Astrocyte (in vitro differentiated cells and primary cell): ENCODE measurements at places on chromosomes 6 and 20. TPM values are rescaled to one million over a fixed set of nuclear protein-coding genes. Genes with fewer than 3 reads are reported as not detected.

- no peaks in the 10 kb centered on the region for H3K27me3 ChIP-seq
- H3K36me3 ChIP-seq: no peaks in the 10 kb centered on the region
- no peak overlapping the region for H3K4me3 ChIP-seq
- H3K4me1 ChIP-seq: no peaks in the 10 kb centered on the region
- no peak overlapping the region for H3K27ac ChIP-seq
Observed at GRCh38 chr20:39248171-39248861, 286.2 kb downstream of the DHX35 start.

Gene HS3ST5
- total RNA-seq: 1.5 and 3.2 TPM in 2 replicates

Gene EGFL8
- total RNA-seq: 10.4 and 13.3 TPM in 2 replicates

Gene GDAP1L1
- 0.64 and 0.77 TPM in 2 replicates for total RNA-seq

Gene SULF2
- total RNA-seq: 115 and 139 TPM in 2 replicates

- DNase-seq: peak; percentile 29
- H3K4me1 ChIP-seq: no peaks in the 10 kb centered on the region
- no peak overlapping the region for H3K27ac ChIP-seq
- no peaks in the 10 kb centered on the region for H3K36me3 ChIP-seq
- H3K27me3 ChIP-seq: no peaks in the 10 kb centered on the region
Observed at GRCh38 chr6:25601800-25602673, 50.0 kb upstream of the SCGN start.

GRCh38 chr20:39057911-39058310 lies 95.8 kb downstream of the DHX35 start:
- no peak overlapping the region for H3K4me3 ChIP-seq
- H3K27me3 ChIP-seq: peaks cover 4% of the 10 kb centered on the region
- H3K4me1 ChIP-seq: no peaks in the 10 kb centered on the region
- H3K36me3 ChIP-seq: no peaks in the 10 kb centered on the region

DNA sequence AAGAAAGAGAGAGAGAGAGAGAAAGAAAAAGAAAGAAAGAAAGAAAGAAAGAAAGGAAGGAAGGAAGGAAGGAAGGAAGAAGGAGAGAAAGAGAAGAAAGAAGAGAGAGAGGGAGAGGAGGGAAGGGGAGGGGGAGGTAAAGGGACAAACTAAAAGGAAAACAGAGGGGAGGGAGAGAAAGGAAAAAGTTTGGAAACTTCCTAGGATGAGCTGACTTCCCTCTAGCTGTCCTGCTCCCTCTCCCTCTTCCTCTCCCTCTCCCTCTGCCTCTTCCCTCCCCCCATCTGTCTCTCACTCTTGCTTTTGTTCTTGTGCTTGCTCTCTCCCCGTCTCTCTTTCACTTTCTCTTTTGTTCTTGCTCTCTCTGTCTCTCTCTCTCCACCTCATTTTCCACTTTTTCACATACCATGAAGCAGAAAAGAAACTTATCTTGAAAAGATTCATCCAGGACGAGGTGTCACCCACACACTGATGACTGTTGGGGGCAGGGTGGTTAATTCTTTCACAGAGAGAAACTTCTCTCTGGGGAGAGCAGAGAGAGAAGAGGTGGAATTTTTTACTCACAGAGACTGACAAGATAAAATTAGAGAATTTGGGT lies 56.4 kb upstream of the DUSP22 start:
- peak; percentile 35 for DNase-seq
- H3K27ac ChIP-seq: no peak overlapping the region
- no peak overlapping the region for H3K4me3 ChIP-seq

- H3K4me3 ChIP-seq: no peak overlapping the region
- no peak for DNase-seq
- H3K4me1 ChIP-seq: no peaks in the 10 kb centered on the region
- no peaks in the 10 kb centered on the region for H3K36me3 ChIP-seq
Observed at GRCh38 chr6:8335381-8335780, 100.0 kb downstream of the SLC35B3 start.

- no peak for DNase-seq
- H3K36me3 ChIP-seq: no peaks in the 10 kb centered on the region
- H3K4me3 ChIP-seq: no peak overlapping the region
- no peaks in the 10 kb centered on the region for H3K27me3 ChIP-seq
Observed at GRCh38 chr20:45181639-45182038, 6.9 kb downstream of the PI3 start.

Gene STX11
- total RNA-seq: 1.9 and 2.0 TPM in 2 replicates

GRCh38 chr20:10631126-10631525 lies 42.7 kb downstream of the JAG1 start:
- H3K27ac ChIP-seq: no peak overlapping the region
- H3K4me1 ChIP-seq: peaks cover 13% of the 10 kb centered on the region
- no peaks in the 10 kb centered on the region for H3K27me3 ChIP-seq
- DNase-seq: no peak
- H3K36me3 ChIP-seq: no peaks in the 10 kb centered on the region
- no peak overlapping the region for H3K4me3 ChIP-seq

Gene FHL5
- not detected in 2 replicates for total RNA-seq

DNA sequence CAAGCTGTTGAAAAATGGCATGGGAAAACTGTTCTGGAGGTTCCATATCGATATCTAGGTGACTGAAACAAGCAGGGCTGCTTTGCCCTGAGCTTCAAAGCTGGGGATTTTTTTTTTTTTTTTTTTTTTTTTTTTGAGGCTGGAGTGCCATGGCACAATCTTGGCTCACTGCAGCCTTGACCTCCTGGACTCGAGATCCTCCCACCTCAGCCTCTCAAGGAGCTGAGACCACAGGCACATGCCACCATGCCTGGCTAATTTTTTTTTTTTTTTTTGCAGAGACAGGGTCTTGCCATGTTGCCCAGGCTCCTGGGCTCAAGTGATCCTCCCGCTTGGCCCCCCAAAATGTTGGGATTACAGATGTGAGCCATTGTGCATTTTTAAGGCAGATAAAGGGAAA lies 11.0 kb downstream of the ERGIC3 start:
- H3K4me1 ChIP-seq: no peaks in the 10 kb centered on the region
- H3K36me3 ChIP-seq: peaks cover 33% of the 10 kb centered on the region
- H3K27ac ChIP-seq: no peak overlapping the region
- H3K4me3 ChIP-seq: no peak overlapping the region
- no peak for DNase-seq

- no peak overlapping the region for H3K27ac ChIP-seq
- peaks cover 8% of the 10 kb centered on the region for H3K4me1 ChIP-seq
- no peaks in the 10 kb centered on the region for H3K27me3 ChIP-seq
- no peak overlapping the region for H3K4me3 ChIP-seq
- peaks cover 6% of the 10 kb centered on the region for H3K36me3 ChIP-seq
Observed at GRCh38 chr20:47343007-47343472, 13.5 kb downstream of the ZMYND8 start.

- no peak overlapping the region for H3K4me3 ChIP-seq
- DNase-seq: no peak
- H3K27me3 ChIP-seq: no peaks in the 10 kb centered on the region
- H3K4me1 ChIP-seq: no peaks in the 10 kb centered on the region
Observed at GRCh38 chr20:60904730-60905129, 347.3 kb upstream of the CDH4 start.

DNA sequence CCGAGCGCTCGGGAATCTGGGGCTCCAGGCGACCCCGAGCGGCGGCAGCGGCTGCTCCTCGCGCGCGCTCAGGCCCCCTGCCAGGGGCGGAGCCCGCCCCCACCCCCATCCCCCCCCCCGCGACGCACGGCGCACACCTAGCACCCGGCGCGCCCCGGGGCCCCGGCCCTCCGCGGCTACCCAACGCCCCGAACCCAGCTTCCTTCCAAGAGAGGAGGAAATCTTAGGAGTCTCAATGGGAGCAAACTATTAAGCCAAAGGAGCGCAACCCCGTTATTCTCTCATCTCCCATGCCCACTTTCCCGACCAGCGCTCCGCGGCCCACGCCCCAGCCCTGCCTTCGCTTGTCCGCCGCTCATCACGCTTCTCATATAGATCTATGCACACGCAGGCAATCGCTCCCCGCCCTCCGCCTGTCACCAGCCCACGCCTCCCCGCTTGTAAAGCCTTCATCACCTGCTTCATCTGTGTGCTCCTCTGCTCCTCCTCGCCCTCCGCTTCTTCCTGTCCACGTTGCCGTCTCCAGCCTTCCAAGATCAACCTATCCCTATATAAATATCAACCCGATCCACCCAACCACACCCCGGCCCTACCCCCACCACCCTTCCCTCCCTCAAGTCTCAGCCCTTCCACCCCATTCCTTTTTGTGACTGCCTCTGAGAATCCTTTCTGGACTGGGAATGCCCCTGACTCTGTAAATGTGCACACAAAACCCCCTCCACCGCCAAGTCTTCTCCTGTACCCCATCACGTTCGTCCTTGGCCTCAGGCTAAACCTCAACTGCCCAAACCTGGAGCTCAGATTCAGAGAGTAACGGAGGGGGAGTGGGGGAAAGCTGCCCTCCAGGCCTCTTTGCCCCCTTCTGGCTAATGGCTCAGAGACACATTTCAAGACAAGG lies at the start of gene DLK2:
Gene DLK2 (minus strand): TSS at position 18 of the 898 bp plus-strand sequence. CDS start 723 bp downstream, outside the sequence.
- peak within 1 kb of the TSS; percentile 49 for H3K4me3 ChIP-seq
- no peak within 1 kb of the TSS for H3K27ac ChIP-seq
- H3K36me3 ChIP-seq: peaks cover 2% of the 10 kb centered on the region
- peaks cover 14% of the 10 kb centered on the region for H3K27me3 ChIP-seq

DNA sequence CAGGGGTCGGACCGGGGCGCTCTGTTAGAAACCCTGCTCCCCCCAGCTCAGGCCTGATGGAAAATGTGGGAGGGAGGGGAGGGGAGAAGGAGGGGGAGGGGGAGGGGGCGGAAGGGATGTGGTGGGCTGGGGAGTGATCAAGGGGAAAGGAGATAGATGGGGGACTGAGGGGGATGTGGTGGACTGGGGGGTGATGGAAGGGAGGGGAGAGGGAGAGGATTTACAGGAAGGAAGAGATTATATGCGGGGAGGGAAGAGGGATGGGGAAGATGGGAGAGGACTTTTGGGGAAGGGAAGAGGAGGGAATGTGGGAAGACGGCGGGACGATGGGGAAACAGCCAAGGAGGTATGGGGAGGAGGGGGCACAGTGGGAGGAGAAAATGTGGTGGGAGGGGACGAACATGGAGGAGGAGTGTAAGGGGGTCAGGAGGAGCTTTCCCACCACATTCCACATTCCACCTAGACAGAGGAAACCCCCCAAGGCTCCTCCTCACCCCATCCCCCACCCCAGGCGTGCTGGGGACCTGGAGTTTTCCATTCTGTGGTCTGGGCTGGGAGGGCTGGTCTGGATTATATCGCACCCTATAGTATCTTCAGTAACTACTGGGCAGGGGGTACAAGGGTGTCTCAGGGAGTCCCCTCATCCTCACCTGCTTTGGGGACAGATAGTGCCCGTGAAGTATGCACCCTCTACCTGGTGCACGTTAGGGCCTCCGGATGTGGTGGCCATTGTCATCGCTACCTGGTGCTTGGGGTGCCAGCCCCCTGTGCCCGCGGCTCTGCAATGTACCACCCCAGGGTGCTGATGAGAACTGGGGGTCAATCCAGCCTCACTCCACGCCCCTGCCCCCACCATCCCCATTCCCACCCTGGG lies 578 bp upstream of the PTGIS start:
- H3K27me3 ChIP-seq: peaks cover 13% of the 10 kb centered on the region
- no peaks in the 10 kb centered on the region for H3K36me3 ChIP-seq
- peak; percentile 71 for DNase-seq
- no peak overlapping the region for H3K4me3 ChIP-seq

- H3K27me3 ChIP-seq: no peaks in the 10 kb centered on the region
- H3K36me3 ChIP-seq: no peaks in the 10 kb centered on the region
- DNase-seq: peak; percentile 91
- H3K27ac ChIP-seq: no peak overlapping the region
- peaks cover 15% of the 10 kb centered on the region for H3K4me1 ChIP-seq
Observed at GRCh38 chr6:16802071-16802470, 40.8 kb upstream of the ATXN1 start.

Gene CLVS2
- not detected in 2 replicates for total RNA-seq

DNA sequence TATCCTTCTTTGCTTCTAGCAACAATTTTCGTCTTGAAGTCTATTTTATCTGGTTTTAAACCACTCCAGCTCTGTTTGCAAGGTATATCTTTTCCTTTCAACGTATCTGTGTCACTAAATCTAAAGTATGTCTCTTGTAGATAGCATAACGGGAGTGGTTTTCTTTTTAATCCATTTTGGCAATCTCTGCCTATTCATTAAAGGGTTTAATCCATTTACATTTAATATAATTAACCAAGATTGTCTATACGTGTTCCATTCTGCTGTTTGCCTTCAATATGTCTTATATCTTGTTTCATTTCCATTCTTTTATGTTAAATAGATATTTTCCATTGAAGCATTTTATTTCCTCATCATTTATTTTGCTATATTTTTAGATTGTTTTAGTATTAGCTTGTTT lies 587.9 kb downstream of the C6orf118 start:
- no peaks in the 10 kb centered on the region for H3K27me3 ChIP-seq
- no peak overlapping the region for H3K27ac ChIP-seq
- no peaks in the 10 kb centered on the region for H3K36me3 ChIP-seq
- no peak for DNase-seq
- no peak overlapping the region for H3K4me3 ChIP-seq

Gene FRS3
- 3.1 and 3.6 TPM in 2 replicates for total RNA-seq

Gene TEAD3
- total RNA-seq: 73.3 and 75.5 TPM in 2 replicates

Gene TRIM31
- not detected in 2 replicates for total RNA-seq

DNA sequence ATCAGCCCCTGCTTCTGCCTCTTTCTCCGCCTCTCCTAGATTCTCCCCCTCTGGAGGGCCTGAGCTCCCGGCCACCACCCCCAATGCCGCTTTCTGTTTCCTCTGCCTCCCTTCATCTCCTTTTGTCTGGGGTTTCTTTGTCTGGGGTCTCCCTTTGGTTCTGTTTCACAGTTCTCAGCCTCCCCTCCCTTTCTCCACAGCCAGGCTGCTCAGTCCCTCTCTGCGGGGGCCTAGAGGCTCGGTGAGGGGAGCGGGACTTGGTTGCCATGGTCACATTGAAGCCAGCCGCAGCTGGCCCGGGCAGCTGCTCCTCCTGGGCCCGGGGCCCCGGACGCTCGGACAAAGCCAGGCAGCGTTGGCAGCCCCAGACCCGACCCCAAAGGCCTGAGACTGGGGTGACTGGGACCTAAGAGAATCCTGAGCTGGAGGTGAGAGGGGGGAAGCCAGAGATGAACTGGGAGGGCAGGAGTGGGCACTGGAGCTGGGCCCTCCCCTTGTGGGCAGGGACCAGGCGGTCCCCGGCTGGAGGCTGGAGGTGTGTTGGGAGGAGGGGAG lies 3.5 kb upstream of the DDR1 start:
- H3K27ac ChIP-seq: no peak overlapping the region
- H3K36me3 ChIP-seq: no peaks in the 10 kb centered on the region
- peaks cover 40% of the 10 kb centered on the region for H3K4me1 ChIP-seq
- H3K27me3 ChIP-seq: no peaks in the 10 kb centered on the region
- DNase-seq: no peak

- no peak overlapping the region for H3K27ac ChIP-seq
- no peak for DNase-seq
Observed at GRCh38 chr20:51517839-51518238, 24.7 kb downstream of the NFATC2 start.

Gene CCN6
- not detected in 2 replicates for total RNA-seq

GRCh38 chr20:3405139-3405538 lies 2.3 kb downstream of the DNAAF9 start:
- no peaks in the 10 kb centered on the region for H3K36me3 ChIP-seq
- no peak overlapping the region for H3K4me3 ChIP-seq
- DNase-seq: no peak
- H3K27me3 ChIP-seq: no peaks in the 10 kb centered on the region
- H3K4me1 ChIP-seq: peaks cover 11% of the 10 kb centered on the region

- no peak overlapping the region for H3K27ac ChIP-seq
- no peak overlapping the region for H3K4me3 ChIP-seq
- no peaks in the 10 kb centered on the region for H3K36me3 ChIP-seq
- no peaks in the 10 kb centered on the region for H3K27me3 ChIP-seq
- peaks cover 12% of the 10 kb centered on the region for H3K4me1 ChIP-seq
Observed at GRCh38 chr20:17878912-17879602, 89.5 kb downstream of the SNX5 start.

GRCh38 chr20:61126369-61127195 lies 125.5 kb upstream of the CDH4 start:
- H3K27me3 ChIP-seq: no peaks in the 10 kb centered on the region
- H3K4me3 ChIP-seq: no peak overlapping the region
- no peak for DNase-seq
- H3K36me3 ChIP-seq: no peaks in the 10 kb centered on the region
- H3K27ac ChIP-seq: peak overlapping the region; percentile 60
